Activated CD8-positive, alpha-beta memory T cell treated with anti-CD3 and anti-CD28 coated beads for 24 hours (primary cell): ENCODE measurements at places on chromosomes 13 and 19.

DNA sequence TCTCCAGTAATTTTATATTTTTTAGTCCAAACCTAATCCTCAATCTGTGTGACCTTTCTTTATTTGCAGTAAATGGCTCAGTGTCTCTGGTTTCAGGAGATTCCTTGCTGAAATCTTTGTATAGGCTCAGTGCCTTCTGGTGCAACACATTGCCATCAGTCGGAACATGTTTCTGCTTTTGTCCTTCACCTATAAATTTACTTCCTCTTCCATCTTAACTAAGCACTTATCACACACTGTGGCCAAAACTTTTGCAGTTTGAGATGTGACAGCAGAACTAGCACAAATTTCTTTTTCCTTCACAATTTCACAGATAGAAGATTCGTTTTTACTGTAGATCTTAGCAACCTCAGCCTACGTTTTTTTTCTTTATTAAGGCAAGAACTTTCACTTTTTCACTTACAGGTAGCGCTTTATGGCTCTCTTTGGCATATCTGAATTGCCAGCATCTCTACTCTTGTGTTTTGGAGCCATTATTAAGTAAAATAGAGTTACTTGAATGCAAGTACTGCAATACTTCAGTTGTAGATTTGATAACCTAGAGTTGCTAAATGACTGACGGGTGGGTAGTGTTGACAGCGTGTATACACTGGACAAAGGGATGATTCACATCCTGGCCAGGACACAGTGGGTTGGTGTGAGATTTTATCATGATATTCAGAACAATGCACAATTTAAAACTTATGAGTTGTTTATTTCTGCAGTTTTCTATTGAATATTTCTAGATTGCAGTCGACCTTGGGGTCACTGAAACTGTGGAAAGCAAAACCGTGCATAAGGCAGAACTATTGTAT lies 44.3 kb downstream of the NDFIP2 start:
- DNase-seq: no peak

DNA sequence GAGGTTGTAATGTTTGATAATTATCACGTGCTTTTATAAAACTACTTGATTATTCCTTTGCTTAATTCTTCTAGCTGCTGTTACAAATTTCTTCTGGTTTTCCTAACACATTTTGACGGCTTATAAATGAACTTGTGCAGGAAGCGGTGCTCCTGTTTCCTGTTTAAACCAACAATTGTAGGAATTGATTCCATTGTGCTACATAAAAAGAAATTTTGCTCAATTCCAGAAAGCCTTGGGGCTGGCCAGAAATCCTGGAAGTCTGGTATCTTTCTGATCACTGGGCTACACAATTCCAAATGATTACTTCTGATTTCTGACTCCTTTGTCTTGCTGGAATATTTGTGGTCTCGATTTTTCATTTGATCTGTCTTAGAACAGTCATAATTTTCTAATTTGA lies 14.9 kb downstream of the RFC3 start:
- no peak for DNase-seq

GRCh38 chr13:51451134-51451466 lies 1.7 kb downstream of the INTS6 start:
- no peak for DNase-seq

GRCh38 chr19:47416643-47416985 lies 2.7 kb downstream of the MEIS3 start:
- DNase-seq: no peak

GRCh38 chr13:112060282-112060830 lies 6.6 kb upstream of the SOX1 start:
- no peak for DNase-seq
